ENCODE measurements at places on chromosomes 5 and 9.

DNA sequence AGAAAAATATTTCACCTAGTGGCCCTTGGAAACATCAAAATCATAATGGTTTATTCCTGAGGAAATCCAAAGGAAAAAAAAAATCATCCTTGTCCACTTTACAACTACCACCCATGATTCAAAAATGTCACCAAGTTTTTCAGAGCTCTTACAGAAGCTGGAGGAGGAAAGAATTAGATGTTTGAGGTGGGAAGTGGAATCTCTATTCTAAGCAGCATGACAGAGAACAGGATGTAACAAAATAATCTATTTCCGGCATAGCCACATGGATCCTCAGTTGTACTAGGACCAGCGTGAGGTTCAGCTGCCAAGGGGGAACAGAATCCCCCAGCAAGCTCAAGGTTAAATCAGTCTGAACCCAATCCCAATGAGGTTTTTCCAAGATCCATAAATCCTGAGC is 40.2 kb downstream of the FBXW11 start:
- no peak for DNase-seq

DNA sequence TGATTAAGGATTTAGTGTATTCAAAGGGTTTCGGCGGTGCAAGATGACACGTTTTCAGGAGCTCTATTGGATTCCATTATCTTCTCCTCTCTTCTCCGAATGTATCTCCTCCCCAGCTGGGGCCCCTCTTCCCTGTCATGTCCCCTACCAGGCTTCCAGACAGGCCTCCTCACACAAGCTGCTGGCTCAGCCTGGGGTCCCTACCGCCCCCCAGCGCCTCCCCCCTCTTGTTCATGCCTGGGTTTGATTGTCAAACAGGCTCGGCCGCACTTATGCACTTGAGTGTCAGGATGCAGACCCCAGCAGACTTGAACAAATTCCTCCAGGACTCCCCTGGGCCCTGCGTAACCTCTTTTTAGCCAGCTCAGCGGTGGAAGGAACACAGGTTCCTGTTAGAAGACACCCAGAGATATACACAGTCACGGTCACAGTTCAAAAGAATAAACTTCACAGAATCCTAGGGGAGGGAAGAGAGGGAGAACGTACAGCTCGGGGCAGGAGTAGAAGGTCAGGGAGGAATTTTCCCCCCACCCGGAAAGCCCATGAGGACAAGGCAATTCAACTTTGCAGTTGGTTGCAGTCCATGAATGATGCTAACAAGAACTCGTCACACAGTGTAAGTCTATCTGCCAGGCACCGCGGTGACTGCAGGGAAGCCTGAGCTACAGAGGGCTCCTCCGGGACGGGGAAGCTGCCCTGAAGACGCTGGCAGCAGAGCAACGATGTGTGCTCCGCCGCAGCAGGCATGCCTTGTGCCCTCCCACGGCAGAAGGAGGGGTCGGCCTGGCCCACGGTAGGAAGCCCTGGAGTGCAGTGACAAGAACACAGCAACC is 560.0 kb downstream of the BNC2 start:
- no peak for DNase-seq

DNA sequence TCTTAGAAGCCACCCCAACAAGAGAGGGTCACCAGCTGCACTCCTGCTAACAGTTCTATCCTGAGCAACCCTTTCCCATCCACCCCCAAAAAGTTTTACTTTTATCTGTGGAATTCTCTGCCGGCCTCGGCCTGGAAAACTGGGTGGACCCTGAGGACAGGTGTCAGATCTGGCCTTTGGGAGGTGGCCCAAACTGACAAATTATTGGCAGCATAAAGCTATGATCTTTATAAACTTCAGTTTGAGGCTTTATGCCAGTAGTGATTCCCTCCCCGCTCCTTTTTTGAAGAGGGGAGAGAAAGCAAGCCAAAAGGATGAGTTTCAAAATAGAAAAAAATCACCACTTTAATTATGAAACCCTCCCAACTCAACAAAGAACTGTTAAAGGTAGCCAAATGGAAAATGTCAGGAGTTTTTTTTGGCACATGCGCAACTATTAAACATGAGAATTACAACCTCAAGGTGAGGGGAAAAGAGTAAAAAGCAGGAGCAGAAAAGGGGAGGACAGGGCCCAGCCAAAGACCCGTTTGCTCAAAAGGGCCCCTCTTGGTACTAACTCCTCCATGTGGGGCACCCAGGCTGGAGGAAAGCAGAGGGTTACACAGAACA is 49.4 kb downstream of the FBXW11 start:
- no peak for DNase-seq

GRCh38 chr5:181024245-181025064 is 15.6 kb upstream of the BTNL9 start:
- DNase-seq, result no peak

GRCh38 chr5:135041726-135042125 is 7.7 kb upstream of the PITX1 start:
- DNase-seq, result no peak

- DNase-seq, result no peak
These were observed 193.5 kb downstream of the PLK2 start for GRCh38 chr5:58266402-58266801.

DNA sequence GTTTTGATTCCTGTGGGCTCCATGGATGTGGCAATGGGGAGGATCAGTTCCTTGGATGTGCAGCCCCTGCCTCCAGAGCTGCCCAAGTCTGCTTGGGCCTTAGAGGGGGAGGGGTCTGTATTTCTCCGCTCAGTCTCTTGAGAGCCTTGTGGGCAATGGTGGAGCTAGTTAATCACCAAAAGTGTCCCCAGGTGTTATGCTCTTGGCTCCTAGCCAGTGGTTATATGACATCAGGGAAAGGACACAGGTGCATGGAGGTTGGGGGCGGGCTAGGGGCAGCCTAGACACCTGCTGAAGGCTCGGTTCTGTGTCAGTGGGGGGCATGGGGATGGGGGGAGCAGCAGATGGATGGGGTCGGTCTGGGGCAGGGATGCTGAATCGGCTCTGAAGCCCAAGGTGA is 12.4 kb upstream of the ARAP3 start:
- DNase-seq, result no peak

- DNase-seq, result no peak
These were observed 1336.2 kb upstream of the C9orf72 start for GRCh38 chr9:28909526-28909925.

DNA sequence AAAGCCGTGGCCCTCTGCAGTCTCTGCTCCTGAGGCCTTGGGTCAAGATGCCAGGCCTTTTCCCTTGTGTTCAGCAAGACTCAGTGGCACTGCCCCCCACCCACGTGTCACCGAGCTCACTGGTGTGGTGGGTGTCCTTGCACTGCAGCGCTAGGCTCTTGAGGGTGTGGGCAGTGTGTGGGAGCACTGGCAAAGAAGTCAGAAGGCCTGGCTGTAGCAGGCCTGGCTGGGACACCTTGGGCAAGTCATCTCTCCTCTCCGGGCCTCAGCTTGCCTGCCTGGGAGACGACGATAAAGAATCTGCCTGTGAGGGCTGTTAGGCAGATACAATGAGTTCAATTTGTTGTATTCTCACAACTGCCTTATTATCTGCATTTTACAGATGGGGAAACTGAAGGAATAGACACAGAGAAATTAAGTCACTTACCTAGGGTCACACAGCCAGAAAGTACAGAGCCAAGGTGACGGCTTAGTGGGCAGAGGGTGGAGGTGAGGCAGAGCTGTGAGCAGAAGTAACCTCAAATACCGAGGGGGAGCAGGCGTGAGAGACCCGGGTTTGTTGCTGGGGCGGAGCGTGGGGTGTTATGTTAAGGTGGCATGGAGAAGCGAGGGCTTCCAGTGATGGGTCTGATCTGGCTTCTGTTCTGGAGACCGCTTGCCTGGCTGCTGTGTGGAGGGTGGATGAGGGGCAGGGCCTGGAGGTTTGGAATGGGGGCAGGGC is 1.4 kb downstream of the TSPAN17 start:
- DNase-seq, result peak; percentile 41

GRCh38 chr9:17230646-17231045 is 95.8 kb downstream of the CNTLN start:
- DNase-seq, result no peak

GRCh38 chr5:98489021-98489420 is 284.4 kb upstream of the RGMB start:
- no peak for DNase-seq

- DNase-seq, result no peak
These were observed 36.6 kb upstream of the ANKH start for GRCh38 chr5:14908172-14908571.

DNA sequence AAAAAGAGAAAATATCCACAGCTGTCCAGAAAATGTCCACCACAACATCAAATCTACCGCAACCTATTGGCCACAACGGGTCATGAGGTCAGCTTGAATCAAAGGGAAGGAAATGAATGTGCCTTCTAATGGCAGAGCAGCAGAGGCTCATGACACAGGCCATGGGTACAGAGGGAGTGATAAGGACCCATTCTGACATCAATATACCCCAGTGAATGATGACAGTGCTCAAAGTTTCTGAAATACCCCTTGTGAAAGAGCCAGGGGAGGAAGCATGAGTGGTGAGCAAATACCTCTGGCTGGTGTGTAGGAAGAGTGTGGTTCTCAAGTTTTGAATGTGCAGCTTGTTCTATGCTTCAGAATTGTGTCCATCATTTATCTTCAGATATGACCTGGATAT is 348.2 kb downstream of the IRX1 start:
- no peak for DNase-seq

DNA sequence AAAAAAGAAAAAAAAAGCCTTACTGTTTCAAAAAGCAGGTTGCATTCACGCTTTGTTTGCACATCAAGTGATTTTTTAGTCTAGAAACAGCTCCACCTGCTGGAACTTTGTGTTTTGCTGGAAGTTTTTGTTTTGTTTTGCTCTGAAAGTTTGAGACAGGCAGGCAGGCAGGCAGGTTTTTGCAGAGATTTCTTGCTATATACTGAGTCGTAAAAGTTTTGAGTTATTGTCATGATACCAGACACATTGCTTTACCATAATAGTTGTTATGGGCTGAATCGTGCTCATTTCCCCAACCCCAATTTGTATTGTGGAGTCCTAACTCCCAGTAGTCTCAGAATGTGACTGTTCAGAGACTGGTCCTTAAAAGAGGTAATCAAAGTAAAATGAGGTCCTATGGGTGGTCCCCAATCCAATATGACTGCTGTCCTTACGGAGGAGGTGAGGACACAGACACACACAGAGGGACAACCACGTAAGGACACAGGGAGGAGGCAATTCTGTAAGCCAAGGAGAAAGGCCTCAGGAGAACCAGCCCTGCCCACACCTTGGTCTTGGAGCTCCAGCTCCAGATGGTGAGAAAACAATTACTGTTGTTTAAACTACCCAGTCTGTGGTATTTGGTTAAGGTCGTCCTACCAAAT is 20.9 kb downstream of the OR2Y1 start:
- peak; percentile 13 for DNase-seq

DNA sequence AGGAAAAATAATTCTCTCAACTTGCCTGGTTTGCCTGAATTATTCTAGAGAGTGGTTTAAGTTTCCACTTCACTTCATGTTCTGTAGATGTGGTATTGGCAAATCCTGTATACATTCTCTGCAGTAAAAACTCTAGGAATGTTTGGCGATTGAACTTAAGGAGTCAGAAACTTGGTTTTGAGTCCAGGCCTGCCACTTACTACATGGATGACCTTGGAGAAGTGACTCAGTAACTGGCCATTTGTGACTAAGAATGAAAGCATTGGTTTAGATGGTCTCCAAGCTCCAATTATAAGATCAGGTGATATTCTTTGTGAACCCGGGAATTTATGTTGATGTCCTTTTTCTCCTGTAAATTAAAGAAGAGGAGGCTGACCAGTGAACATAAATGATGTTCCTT is 233.8 kb downstream of the GAS1 start:
- no peak for DNase-seq

DNA sequence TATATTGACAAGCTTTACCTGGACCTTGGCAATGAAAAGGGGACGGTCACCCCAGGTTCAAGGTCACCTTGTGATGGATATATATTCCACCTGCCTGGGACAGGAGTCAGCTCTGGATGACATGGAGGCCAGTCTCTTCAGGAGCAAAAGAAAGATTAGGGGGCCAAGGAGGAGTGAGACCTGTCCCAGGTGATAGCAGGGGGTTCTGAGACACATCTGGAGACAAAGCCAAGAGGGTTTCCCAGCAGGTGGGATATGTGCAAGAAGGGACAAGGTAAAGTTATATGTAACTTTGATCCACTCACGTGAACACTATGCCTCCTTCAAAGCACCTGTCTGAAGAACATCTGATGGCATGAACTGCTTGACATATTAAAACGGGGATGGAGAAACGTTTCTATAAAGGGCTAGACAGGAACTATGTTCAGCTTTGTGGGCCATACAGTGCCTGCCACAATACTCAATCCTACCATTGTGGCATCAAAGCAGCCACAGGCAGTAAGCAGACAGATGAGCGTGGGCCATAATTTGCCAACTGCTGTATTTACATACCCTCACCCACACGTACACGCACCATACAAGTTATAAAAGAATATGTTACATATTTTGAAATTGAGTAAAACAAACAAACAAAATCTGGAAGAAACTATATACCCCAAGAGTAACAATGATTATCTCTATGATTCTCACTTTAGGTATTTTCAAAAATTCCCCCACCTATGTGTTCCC is 62.9 kb upstream of the ZNF622 start:
- no peak for DNase-seq

DNA sequence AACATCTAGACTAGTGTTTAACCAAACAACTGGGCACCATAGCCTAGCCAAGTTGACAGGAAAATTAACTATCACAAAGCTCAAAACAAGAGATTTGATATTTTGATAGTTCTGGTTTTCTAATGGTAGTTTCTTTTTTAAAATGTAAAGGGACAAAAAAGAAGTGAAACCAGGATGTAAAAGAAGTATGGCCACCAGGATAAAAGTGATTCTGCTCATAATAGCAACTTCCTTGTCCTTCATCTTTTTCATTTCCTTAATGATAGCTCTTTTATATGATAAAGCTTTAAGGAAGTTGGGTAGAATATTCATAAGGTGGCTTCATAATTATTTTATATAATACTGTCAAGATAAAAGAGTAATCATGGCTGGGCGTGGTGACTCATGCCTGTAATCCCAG is 139.1 kb downstream of the BASP1 start:
- DNase-seq, result no peak

- DNase-seq, result no peak
These were observed 112.5 kb downstream of the FAM174A start for GRCh38 chr5:100647461-100648230.

DNA sequence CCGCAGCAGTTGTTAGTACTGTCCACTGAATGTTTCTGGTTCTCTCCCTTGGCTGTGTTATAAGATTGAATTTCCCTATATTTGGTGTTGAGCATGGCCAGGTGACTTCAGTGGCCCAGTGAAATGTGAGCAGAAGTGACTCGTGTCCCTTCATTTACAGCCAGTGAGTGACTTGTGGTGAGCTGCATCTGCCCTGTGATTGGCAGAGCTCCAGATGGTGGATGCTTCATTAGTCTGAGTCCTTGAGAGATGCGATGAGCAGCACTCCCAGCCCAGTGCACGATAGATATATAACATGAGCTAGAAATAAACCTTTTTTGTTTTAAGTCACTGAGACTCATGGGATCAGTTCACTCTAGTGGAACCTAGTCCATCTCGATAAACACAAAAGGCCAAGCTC is 19.3 kb downstream of the PCSK5 start:
- DNase-seq, result no peak

- no peak for DNase-seq
These were observed 5.2 kb downstream of the ARSB start for GRCh38 chr5:78979909-78980308.

- peak; percentile 56 for DNase-seq
These were observed 59.5 kb downstream of the HSPA4 start for GRCh38 chr5:133111299-133111698.
